AML-193 (cell line): ENCODE measurements at places on chromosomes 12 and 14.

DNA sequence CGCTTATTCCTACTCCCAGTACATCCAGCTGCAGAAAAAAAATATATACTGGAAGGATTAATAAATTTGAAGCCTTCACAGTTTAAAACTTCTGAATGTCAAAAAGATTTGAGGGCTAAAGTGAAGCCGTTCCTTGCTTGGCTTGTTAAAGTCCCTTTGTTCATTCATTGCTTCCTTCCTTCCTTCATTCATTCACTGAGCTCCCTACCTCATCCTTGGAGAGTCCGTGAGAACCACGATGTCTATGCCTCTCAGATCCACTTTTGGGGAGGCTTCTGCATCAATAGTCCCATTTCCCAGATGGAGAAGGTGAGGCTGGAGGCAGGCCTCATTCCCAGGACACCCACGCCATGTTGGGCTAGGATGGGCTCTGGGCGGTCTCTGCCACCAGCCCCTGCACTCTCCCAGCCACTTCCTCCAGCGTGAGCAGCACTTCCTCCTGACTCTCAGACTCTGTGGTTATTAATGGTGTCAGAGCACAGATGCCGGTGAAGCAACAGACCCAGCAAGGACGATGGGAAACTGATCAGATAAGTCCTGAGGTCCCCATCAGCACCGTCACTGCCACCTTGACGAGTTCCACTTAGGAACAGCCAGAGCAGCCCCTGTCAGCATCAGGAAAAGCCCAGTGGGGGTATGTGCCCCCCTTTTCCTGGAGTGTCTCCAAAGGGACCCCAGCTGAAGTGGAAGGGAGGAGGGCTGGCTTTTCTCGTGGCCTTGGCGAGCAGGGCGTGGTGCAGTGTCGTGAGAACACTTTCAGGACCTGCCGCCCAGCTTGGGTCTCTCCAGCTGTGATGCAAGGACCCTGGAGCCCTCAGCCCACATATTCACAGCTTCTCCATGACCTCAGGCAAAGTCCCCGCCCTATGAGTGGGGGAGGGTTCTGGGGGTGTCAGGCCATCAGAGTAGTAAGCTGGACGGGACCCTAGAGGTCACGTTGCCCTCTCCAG, 21.2 kb downstream of the ASB2 start:
- peak; percentile 86 for DNase-seq

- DNase-seq, result no peak
Measured at GRCh38 chr12:83796531-83796930, 1109.8 kb downstream of the TMTC2 start.

DNA sequence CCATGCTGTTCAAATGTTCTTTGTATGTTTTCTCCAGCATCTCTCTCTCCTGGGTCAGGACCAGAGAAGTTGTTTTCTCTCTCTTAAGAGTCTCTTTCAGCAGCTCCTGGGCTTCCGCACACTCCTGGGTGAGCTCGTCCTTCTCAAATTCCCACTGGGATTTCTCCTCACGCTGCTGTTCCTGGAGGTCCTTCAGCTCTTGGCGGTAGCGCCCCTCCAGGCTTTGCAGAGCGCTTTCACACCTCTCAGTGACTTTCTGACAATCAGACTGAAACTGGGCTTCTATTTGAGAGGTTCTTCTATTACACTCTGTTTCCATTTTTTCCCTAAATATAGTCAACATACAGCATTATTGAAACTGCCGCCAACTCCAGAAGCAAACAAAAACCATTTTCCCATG, 72.7 kb downstream of the NIN start:
- no peak for DNase-seq

DNA sequence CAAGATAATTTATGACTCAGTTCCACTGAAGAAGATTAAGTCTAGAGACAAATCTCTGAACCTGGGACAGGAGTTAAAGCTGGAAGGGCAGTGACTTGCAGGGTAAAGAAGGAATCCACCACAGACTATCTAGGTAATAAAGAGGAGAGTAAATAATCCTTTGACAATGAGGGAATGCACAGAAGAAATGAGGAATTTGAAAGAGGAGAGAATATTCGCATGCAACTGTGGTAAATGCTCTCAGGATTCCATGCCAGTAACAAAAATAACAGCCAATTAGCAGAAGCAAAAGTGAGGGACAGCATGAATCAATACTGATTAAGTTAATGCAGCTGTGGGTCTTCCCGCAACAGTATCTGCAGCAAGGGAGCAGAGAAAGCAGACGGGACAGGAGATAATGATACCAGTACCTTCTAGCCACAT, 77.0 kb downstream of the KITLG start:
- DNase-seq, result no peak

DNA sequence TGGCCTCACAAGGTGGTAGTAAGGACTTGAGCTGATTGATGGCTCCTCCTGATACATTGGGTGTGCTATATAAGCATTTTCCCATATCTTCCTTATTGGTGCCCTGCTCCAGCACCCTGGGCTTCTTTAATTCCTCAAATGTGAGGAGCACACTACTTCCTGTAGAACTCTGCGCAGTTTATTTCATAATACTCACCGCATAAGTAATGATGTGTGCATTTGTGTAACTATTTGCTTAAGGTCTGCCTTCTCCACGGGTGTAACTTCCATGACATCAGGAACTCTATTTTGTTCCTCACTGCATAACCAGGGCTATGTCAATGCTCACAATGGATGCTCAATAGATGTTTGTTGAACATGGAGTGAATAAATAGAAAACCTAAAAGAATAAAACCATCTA, 392.2 kb downstream of the SEC23A start:
- no peak for DNase-seq

DNA sequence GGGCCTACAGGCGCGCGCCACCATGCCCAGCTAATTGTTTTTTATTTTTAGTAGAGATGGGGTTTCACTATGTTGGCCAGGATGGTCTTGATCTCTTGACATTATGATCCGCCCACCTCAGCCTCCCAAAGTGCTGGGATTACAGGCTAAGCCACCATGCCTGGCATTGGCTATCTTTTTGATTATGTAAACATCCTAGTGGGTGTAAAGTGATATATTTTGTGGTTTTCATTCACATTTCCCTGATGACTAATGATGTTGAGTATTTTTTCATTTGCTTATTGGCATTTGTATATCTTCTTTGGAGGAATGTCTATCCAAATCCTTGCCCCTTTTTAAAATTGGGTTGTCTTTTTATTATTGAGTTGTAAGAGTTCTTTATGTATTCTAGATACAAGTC, 16.3 kb downstream of the CREBL2 start:
- DNase-seq, result no peak

DNA sequence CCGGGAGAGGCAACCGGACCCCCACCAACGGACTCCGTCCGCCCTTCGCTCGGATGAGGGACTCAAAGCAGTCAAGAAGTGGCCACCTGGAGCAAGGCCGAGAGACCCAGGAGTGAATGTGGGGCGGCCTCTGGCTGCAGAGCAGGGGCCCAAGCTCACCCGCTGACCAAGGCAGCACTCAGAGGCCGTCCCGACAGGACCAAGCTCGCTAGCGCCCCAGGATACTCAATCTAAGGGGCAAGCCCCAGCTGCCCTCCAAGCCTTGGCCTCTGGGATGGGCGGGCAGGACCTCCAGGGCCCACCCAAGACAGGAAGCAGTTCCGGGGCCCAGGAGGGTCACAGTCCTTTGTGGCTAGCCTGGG, 936 bp downstream of the AKT1 start:
- DNase-seq, result no peak

DNA sequence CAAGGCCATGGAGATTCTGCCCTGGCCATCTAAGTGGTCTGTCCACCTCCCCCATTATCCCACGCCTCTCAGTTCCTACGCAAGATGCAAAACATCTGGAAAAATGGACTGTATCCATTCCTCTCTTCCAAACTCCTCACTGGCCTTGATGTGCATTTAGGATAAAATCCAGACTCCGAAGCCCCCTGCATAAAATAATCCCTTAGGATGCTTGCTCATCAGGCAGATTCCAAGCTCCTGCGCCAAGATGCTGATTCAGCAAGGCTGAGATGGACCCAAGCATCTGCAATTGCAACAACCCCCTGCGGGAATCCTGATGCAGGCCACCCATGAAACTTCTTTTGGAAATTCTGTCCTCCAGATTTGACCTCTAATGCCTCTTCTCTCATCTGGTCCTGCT, 81.6 kb downstream of the SPRING1 start:
- DNase-seq, result no peak

DNA sequence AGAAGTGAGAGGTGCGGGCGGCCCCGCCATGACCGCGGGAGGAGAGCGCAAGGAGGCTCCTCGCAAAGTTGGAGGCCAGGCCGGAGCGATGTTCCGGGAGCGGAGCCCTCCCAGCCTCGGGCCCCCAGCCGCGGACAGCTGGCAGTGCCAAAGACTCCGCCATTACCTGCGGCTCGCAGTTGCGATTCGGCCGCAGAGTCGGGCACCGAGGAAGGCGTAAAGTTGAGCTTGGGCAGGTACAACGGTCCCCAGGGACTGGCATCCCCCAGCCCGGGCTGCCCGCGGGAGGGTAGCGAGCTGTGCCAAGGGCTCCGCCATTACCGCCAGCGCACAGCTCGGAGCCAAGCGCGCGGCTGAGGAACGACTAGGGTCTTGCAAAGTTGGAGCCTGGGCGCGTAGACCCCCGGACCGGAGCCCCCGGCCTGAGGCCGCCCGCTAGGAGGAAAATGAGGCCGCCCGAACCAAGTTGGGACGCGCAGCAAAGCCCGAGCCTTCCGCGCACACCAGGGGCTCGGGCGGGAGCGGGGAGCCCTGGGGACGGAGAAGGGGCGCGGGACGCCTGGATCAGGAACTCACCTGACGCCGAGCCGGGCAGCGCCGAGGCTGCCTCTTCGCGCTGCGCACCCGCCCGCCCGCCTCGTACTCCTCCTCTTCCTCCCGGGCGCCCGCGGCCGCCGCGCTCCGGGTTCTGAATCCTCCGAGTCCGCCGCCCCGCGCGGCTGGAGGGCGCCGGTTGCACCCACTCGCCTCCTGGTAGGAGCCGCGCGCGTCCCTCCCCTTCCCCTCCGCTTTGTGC, 677 bp downstream of the NOS1 start:
- no peak for DNase-seq

- peak; percentile 6 for DNase-seq
Measured at GRCh38 chr12:79373896-79374499, 316.8 kb downstream of the PAWR start.

DNA sequence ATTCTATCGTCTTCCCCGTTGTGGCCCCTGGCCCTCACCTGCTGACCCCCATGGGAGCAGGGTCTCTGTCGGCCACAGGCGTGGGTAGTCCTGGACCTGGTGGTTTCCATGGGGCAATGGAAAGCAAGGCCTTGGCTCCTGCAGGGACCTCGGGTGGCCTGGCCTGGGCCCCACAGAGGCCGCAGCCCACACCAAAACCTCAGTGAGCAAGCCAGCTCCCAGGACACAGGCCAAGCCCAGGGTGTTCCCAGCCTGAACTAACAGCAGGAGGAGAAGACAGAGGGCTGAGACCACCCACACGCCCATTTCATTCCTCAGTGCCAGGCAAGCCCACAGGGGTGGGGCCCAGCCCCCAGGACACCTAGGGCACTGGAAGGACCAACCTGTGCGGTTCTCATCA, 16.9 kb downstream of the ABCB9 start:
- DNase-seq, result no peak

DNA sequence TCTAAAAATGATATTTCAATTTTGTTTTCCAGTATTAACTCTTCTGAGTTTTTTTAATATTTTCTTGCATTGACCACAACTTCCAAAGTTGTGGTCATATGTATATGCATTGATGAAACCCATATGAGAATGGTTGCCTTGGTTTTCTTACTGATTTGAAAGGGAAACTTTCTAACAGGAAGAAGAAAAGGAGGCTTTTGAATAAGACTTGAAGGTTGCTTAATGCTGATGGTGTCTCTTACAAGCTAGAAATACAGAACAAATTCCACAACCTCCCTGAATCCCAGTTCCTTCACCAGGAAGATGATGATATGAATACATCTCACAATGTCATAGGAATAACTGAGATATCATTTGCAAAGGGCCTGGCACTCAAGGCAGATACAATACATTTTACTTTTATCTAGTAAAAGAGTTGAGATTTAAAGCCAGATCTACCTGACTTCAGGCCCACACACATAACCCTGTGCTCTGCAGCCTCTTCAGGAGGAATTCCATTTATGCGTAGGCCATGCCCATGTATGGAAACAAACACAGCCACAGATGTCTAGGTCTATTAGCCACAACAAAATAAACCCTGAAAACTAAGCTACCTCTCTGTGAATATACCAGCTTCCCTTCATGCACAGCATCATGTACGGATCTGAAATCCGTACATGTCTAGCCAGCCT, 165.4 kb upstream of the PLEKHG7 start:
- DNase-seq, result no peak

GRCh38 chr12:50197297-50197727, 30.1 kb upstream of the CERS5 start:
- no peak for DNase-seq

GRCh38 chr12:118650586-118650960, 274.2 kb downstream of the SUDS3 start:
- DNase-seq, result no peak

- peak; percentile 14 for DNase-seq
Measured at GRCh38 chr14:57871459-57872080, 5.7 kb upstream of the SLC35F4 start.

DNA sequence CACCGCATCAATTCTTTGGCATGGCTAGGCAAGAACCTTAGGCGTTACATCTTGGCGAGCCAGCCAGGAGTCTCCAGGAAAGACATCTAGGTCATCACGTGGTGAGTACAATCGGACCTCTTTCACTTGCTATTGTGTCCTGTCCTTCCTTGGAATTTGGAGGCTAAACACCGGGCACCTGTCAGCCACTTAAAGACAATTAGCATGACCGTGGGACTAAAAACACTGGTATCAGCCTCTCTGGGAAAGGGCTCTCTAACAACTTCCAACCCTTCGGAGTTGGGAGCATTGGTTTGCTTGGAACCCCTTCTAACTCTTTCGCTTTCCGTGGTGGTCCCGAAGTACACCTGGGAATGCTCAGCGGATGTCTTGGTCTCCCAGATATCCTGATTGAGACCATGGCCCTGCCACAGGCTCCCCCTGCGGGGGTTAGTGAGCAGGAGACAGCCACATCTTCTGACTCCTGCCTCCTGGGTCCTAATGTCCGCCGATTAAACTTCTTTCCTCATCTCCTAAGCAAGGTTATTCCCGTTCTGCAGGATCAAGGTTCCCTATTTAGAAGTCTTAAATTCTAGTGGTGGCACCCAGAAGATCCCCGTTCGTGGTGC, 971.7 kb downstream of the FSCB start:
- DNase-seq, result no peak

DNA sequence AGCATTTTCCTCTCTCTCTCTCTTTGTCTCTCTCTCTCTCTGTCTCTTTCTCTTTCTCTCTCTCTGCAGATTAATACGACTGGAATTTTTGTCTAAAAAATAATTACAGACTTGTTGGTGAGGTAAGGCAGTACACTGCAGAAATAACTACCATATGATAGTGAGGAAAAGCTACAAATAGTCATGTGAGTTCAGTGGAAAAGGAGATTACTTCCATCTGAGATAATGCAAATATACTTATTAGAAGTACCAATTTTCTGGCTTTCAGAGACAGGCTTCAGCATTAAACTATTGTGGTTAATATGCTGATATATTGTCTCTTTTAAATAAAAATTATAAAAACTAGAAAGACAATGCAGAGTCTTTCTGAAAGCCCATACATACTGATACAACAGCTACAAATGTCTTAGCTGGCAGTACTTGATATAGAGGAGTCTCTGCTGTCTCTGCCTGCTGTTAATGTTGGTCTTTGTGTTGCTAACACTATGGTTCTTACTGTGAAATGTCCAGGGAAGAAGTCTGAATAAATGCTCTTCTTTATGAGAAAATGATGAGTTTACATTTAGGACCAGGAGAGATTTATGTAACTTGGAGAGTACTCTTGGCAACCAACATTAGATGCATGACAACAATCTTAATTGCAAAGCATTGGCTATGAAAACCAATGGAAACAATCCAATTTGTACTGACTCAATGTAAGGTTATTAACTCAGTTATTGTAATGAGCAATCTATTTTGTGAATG, 167.0 kb downstream of the LRFN5 start:
- no peak for DNase-seq
